Mammary epithelial cell (primary cell): ENCODE measurements at places on chromosomes 6 and 20.

- DNase-seq: no peak
Measured at GRCh38 chr6:14656649-14657048, 539.1 kb downstream of the CD83 start.

DNA sequence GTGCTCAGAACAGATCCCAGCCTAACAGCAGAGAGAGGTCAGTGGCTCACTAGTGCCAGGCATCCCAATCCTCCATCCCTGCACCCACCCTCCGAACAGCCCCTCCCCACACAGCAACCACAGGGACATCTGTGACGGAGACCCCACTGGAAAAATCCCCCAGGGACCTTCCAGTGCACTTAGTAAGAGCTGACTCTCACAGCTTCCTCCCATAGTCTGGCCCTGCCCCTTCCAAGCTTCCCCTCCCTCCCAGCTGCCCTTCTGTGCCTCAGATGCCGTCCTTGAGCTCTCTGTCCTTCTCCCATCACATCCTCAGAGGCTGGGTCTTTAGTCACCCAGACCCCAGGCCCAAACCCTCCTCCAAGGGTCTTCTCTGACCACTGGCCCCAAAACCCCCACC, 9.7 kb upstream of the THBS2 start:
- DNase-seq: no peak

DNA sequence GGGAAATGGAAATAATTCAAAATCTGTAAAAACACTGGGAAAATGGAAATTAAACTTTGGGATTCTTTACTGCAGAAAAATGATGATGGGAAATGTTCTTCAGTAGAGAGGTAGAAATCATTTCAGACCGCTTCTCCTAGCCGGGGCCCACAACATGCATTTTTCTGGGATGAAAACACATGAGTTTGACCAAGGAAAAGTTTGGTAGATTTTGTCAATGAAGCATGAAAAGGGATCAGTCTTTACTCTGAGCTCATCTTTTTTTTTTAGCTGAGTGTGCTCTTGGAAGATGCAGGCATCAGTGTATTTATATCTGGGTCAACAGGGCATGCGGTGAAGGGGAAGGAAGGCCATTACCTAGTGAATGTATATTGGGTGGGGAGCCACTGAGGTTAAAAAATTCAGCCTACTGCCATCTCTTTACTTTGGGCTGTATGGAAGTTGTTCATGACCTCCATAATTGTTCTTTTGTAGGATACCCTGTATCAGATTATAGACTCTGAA, 36.8 kb downstream of the PLCB1 start:
- DNase-seq: no peak

GRCh38 chr20:41494451-41494850, 123.7 kb downstream of the CHD6 start:
- no peak for DNase-seq

GRCh38 chr6:164108869-164109769, 694.6 kb downstream of the QKI start:
- no peak for DNase-seq

DNA sequence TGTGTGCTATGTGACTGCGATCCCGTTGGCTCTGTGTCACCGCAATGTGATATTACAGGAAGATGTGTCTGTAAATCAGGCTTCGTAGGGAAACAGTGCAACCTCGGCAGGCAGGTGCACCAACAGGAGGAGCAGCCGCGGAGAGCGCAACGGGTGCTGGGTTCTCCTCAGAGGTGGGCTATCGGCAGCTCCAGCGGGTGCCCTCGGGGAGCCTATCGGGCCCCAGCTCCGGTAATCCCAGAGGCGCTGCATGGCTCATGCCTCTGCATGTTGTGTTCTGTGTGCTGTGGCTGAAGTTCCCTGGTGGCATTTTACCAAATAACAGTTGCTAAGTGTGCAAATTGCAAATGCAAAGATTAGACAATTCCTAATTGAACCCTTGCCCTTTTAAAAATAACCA, 409.9 kb downstream of the LAMA2 start:
- no peak for DNase-seq
